ENCODE measurements at places on chromosomes 5 and 9. TPM values are rescaled to one million over a fixed set of nuclear protein-coding genes. Genes with fewer than 3 reads are reported as not detected.

- no peak for DNase-seq
Measured at GRCh38 chr5:109005297-109006009, 257.8 kb downstream of the FER start.

GRCh38 chr9:9499546-9499945, 1113.3 kb downstream of the PTPRD start:
- DNase-seq, result no peak

IFNA2 gene
- not detected for total RNA-seq

ANGPTL2 gene
- not detected for total RNA-seq

GFI1B gene
- not detected for total RNA-seq

SURF6 gene
- total RNA-seq, result 18.3 TPM

LHX3 gene
- 0.07 TPM for total RNA-seq

ADGRV1 gene
- 1.8 TPM for total RNA-seq

Measured in NCI-H460 (cell line).